Activated T-helper 1 cell treated with anti-CD3 and anti-CD28 coated beads, Interleukin-12 subunit alpha, Interleukin-12 subunit beta, Interleukin-2, Interleukin-4 antibody, amounts not matched to agents 30 ng/mL and 10 ng/mL and 1 ng/mL, durations not matched to agents 14 hours and 24 hours and 36 hours (primary cell): ENCODE measurements at places on chromosomes 7 and 10. TPM values are rescaled to one million over a fixed set of nuclear protein-coding genes. Genes with fewer than 3 reads are reported as not detected.

DNA sequence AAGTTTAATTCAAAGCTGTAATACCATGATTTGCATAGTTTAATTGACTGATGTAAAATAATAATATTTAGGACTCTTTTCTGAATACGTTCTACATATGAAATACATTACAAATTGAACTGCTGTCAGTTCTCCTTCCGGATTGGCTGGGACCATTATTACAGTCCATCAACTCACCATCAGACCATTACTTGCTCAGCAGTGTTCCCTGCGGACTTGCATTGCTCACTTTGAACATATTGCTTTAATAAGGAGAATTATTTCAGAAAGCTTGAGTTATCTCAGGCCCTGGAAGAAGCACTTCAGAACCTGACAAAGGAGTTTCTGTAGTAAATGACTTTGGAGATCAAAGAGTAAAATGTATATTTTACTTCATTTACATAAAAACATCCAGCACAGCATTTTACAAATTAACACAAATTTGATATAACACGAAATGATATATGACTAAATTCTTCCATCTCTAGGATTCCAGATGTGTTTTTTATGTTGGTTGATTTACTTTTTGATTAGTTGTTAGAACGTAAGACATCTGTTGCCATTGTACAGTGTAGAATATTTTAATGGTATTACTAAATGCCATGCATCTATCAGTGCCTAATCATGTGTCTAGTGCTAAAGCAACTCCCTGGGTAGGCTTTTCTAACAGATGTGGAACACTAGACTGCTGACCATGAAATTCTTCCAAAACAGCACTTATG is 418.5 kb upstream of the SEMA3A start:
- no peak for DNase-seq

DNA sequence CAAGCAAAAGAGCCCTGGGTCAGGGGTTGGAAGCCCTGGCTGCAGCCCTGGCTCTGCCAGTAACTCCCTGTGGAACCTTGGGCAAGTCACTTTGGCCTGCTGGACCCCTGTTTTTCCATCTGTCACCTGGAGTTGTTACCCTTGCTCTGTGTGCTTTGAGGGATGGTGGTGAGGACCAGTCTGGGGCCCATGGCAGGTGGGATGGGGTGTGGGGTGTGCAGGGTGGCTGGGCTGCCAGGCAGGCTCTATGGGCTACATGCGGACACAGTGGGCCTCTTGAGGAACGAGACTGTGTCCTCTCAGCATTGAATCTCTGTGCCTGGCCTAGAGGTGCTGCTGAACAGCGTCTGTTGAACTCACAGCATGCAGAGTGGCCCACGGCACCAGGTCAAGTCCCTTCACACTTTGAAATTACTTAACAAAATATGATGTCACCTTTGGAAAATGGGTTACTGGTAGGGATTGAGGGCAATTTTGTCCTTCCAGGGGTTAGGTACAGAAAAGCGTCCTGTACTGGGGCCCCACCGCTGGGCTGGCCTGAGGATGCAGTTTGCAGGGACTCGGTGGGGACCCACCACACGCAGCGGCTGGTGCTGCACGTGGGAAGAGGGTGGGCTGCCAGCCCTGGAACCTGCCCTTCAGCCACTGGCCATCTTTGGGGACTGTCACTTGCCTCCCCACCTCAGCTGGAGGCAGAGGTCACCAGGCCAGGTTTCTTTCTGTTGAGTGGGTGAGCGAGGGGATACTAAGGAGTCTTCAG is 45.3 kb downstream of the PRF1 start:
- no peak for DNase-seq

The CRTAC1 gene
- not detected in 2 replicates for total RNA-seq

GRCh38 chr7:46168671-46169383 is 247.8 kb upstream of the IGFBP3 start:
- no peak for DNase-seq

- DNase-seq: no peak
These were observed 164.7 kb upstream of the MEOX2 start for GRCh38 chr7:15851201-15851600.

GRCh38 chr7:159005618-159006017 is 139.0 kb downstream of the VIPR2 start:
- no peak for DNase-seq

- no peak for DNase-seq
These were observed 40.5 kb downstream of the AMZ1 start for GRCh38 chr7:2728316-2729030.

DNA sequence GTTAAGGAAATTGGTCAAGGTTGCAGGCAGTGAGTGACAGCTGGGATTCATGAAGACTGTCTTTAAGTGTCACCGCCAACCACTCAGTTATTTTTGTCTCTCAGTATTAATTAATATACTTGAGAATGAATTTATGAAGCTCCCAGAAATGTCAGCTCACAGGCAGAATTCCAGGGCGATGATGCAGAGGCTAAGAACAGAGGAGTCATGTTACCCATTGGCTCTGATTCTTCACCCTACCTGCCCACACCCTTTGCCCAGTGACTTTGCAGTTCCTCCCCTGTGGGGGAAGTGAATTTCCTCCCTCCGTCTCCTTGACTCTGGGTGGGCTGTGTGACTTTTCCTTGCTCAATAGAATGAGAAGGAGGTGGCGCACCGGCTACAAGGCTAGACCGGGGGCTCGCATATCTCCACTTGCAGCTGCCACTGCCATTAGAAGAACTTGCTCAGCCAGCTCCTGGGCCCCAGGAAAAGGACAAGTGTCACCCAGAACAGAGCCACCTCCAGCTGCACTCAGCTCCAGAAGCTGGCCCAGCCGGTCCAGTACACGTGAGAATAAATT is 157.1 kb upstream of the PRKCQ start:
- no peak for DNase-seq

DNA sequence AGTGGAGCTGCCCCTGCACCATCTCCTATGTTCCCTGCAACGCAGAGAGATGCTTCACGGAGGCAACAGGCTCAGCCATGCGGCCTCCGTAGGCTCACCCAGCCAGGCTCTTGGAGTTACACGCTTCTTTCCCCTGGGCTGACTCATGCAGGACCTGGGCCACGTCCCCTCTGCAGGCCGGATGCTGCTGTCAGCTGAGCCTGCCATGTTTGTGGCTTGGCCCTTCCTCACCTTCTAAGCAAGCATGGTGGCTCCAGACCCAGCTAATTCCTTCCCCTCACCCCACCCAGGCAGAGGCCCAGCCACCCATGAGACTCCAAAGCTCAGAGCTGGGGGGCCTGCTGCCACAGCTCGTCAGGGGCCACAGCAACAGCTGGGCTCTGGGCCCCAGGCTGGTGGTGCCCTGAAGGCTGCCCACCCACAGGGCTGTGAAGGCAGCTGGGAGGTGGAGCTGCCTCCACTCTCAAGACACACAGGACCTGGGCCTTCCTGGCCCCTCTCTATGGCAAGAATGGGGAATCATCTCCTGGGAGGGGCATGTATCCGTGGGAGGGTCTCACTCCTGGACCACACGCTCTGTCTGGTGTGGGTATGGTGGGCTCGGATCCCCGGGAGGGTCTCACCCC is 219.6 kb downstream of the ELFN1 start:
- peak; percentile 11 for DNase-seq

The GALNT17 gene
- not detected in 2 replicates for total RNA-seq

The LRGUK gene
- 0.05 TPM in 1 of 2 replicates, not detected in the other for total RNA-seq

The UTF1 gene
- total RNA-seq: 0.17 TPM in 1 of 2 replicates, not detected in the other

- DNase-seq: no peak
These were observed 69.4 kb upstream of the HECTD2 start for GRCh38 chr10:91340613-91341362.

The CAV2 gene
- not detected in 2 replicates for total RNA-seq

The MMD2 gene
- not detected in 2 replicates for total RNA-seq

- no peak for DNase-seq
These were observed 2.7 kb upstream of the SUV39H2 start for GRCh38 chr10:14875941-14876340.

GRCh38 chr7:131849472-131849871 is 293.0 kb upstream of the PODXL start:
- no peak for DNase-seq

- DNase-seq: no peak
These were observed 512 bp downstream of the FAM24B start for GRCh38 chr10:122878799-122879338.

The COL28A1 gene
- total RNA-seq: not detected in 2 replicates

- DNase-seq: no peak
These were observed 100.5 kb downstream of the INPP5A start for GRCh38 chr10:132638130-132638515.

The COL17A1 gene
- not detected in 2 replicates for total RNA-seq

- DNase-seq: no peak
These were observed at the start of gene CPXM2 for GRCh38 chr10:123891144-123892071. Gene CPXM2, minus strand, starts transcription at chr10:123891807. Its CDS starts 148 bp downstream, at chr10:123891659.

The ASB10 gene
- not detected in 2 replicates for total RNA-seq

GRCh38 chr7:85669225-85669624 is 482.4 kb upstream of the SEMA3D start:
- DNase-seq: no peak

DNA sequence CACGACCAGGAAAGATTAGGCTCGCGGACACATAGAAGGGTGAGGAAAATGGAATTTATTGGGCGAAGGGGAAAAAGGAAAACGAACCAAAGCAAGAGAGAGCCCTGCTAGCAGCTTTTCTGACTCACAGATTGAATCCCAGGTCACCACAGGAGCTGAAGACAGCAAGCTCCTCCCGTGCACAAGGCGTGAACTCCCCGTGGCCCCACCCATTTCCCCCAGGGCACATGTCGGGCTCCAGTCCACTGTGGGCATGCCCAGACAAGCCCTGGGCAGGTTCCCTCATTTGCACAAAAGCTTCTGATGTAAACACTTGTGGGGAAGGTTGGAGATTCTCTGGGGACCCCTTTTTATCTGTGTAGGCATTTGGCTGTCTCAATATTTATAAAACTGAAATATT is 582.4 kb downstream of the SUGCT start:
- peak; percentile 22 for DNase-seq

DNA sequence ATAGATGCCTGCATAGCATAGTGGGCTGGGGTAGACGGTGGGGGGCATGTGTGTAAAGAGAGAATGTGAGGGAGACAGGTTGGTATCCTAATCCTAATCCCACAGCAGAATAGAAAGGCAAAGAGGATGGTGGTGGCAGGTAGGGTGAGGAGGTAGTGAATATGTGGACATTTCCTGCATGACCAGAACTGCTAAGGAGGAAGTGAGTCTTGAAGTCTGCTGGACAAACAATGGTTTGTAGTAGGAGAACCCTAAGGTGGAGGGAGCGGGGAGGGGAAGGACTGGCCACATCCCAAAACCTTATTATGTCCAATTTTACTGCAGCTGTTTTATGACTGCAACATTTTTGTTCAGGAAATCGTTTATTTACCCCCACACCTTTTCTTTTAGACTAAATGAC is 279.7 kb downstream of the AUTS2 start:
- no peak for DNase-seq
